AG10803 (cell line): ENCODE measurements at places on chromosomes 11 and 22.

DNA sequence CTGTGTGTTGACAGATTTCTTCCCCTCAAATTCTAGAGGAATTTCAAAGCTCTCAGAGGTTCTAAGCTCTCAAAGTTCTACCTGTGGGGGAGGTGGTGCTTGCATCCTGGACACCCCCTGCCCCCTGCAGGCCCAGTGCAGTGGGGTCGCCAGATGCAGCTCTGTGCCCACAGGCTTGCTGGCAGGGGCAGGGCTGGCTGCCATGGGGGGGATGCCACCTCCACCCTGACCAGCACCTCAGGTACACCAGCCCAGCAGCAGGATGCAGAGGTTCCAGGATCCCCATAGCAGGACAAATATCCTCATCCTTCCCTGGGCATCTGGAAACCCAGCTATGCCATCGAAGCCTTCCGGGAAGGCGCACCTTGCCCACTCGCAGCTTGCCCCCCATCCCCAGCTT, 91.1 kb downstream of the BRD1 start:
- no peak for DNase-seq

DNA sequence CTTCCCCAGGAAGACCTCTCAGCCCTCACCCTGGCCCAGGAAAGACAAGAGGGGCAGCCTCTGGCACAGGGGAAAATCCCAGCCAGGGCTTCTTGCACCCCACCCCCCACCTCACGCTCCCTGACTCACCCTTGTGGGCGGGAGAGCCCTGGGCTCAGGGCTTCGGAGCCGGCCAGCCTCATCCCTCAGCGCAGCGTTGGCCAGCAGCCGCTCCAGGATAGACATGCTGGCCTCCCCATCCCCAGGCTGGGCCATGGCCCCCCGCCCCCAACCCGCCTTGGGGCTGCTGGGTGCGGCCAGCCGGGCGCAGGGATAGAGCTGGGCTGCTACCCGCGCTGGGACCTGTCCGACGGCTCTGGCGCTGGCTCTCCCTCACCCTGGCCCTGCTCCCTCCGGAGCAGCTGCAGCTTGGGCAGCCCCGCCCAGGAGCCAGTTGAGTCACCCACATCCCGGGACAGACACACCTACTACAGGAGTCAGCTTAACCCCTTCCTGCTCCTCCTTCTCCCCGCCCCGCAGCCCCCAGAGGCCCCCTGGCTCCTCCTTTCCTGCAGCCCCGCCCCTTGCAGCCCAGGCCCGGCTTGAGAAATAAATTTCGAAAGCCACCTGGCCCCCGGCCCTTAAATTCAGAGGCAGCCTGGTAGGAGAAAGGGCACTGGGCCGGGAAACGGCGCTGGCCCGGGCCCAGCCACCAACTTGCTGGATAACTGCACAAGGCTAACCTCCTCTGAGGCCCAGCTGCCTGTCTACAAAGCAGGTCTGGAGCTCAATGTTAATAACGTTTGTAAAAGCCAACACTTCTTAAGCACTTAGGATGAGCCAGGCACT, 13.4 kb downstream of the TNKS1BP1 start:
- DNase-seq, result peak; percentile 98

DNA sequence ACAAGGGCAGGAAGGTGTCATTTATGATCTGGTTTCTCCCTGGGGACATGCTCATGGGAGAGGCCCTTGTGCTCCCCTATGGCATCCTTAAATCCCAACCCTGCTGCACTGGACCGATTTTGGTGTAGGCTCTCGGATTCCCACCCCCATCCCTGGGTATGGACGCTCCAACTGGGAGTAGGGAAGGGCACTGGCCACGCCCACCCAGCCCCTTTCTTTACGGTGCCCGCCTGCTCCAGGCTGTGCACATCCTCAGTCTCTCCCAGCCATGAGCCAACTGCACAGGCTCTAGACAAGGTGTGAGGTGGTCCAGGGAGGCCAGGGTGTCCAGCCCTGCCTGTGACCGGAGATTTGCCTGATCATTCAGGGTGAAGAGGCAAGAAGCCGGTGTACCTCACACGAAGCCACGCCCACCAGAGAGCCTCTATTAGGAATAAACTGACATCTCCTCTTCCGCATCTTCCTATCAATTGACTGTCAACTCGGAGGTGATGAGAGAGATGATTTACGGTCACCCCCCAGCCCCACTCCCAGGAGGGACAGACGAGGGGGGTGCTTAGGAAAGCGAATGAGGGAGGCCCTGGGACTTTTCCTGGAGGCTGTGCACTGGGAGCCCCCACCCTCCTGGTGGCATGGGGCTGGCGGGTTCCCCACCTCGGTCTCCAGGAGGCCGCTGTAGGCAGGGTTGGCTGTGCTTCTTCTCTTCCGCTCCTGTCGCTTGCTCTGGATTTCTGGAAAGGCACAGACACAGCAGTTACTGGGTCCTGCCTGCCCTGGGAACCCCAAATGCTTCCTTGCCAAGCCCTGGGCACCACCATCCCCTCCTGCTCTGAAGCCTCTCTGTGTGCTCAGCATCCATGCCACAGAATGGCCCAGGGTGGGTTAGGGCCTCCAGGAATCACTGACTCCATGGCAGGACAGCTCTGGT, 116.7 kb downstream of the PHF21B start:
- DNase-seq, result no peak

GRCh38 chr11:102323542-102324251, 6.4 kb downstream of the BIRC3 start:
- peak; percentile 78 for DNase-seq

GRCh38 chr22:35315141-35315854, 15.6 kb downstream of the TOM1 start:
- peak; percentile 37 for DNase-seq

- no peak for DNase-seq
Measured at GRCh38 chr11:7936615-7937014, 4.9 kb downstream of the OR10A3 start.

DNA sequence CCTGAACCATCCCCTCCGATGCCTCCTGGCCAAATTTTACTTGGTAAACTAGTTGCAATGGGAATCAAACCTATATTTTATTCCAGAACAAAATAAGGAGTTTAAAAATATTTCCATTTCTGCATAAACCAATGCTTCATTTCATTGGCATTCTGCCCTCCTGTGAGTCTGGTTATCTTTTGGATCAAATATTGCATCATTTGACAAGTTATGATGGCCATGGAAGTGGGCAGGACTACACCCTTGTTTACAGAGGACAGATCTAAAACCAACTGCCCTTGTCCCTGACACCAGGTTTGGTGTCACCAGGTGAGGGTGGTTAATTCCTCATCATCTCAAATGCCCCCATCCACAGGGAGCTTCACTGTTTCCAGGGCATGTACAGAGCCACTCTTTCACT, 28.2 kb upstream of the E2F8 start:
- no peak for DNase-seq

- DNase-seq, result no peak
Measured at GRCh38 chr11:130720232-130721022, 195.9 kb downstream of the SNX19 start.

DNA sequence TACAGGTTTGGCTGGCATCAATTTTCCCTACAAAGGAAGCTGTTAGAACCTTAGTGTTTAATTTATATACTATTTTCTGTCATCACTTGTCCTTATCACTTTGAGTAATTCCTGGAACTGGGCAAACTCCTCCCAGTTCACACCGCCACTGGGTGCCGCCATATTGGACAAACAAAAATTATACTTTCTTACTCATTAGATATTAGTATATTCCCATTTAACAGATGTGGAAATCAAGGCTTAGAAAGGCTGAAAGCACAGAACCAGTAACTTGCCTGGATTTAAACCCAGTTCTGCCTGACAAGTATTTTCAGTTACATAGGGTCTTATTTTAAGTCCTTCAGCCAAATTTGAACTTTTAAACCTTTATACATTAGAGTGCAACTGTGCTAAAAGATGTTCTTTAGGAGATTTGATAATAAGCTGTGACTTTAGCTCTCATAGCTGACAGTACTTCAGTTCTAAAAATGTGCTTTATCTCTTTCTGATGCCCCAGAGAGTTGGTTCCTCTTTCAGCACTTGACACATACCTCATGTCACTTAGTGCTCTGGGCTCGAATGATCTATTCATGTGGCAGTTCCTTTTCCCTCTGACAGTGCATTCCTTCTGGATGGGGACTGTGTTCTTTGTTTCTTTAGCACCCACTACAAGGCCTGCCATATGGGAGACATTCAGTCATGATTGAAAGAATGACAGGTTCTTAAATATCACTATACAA, 25.4 kb downstream of the COA4 start:
- DNase-seq, result no peak

DNA sequence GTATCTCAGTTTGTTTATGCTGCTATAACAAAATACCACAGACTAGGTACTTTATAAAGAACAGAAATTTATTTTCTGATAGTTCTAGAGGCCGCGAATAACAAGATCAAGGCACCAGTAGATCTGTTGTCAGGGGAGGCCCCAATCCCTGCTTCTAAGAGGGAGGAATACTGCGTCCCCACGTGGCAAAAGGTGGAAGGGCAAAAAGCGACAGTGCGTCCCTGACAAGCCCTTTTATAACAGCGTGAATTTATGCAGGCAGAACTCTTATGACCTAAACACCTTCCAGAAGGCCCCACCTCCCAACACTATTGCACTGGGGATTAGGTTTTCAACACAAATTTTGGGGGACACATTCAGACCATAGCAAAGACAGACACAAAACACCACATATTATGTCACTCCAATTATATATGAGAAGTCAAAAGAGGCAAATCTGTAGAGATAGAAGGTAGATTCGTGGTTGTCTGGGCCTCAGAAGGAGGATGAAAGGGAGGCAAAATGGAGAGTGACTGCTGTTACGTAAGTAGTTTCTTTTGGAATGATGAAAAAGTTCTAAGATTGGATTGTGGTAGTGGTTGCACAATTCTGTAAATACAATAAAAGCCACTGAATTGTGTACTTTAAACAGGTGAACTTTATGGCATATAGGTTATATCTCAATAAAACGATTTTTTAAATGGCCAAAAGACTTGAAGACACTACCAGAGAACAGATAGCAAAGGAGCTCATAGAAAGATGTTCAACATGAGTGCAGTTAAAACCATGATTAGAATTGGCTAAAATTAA, 30.1 kb upstream of the TNRC6B start:
- DNase-seq, result no peak

DNA sequence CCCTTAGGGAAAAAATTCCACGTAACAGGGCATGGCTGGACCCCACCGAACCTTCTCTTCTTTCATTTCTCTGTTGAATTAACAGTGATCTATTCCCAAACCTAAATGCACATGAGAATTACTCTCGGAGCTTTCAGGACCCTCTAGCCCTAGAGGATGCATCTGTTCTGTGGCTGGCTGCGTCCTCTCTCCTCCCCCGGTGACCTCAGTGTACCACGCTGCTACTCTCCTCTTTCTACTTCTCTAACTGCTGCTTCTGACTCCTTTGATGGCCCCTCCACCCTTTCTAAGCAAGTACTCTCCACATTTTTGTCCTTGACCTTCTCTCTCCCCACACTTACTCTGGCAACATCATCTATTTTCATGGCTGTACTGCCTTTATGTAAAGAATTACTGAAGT, 12.1 kb upstream of the APOA1 start:
- DNase-seq, result no peak
